IMR-90 (cell line): ENCODE measurements at places on chromosomes 7 and 10. TPM values are rescaled to one million over a fixed set of nuclear protein-coding genes. Genes with fewer than 3 reads are reported as not detected.

LEP gene
- not detected in 2 replicates for total RNA-seq

DNA sequence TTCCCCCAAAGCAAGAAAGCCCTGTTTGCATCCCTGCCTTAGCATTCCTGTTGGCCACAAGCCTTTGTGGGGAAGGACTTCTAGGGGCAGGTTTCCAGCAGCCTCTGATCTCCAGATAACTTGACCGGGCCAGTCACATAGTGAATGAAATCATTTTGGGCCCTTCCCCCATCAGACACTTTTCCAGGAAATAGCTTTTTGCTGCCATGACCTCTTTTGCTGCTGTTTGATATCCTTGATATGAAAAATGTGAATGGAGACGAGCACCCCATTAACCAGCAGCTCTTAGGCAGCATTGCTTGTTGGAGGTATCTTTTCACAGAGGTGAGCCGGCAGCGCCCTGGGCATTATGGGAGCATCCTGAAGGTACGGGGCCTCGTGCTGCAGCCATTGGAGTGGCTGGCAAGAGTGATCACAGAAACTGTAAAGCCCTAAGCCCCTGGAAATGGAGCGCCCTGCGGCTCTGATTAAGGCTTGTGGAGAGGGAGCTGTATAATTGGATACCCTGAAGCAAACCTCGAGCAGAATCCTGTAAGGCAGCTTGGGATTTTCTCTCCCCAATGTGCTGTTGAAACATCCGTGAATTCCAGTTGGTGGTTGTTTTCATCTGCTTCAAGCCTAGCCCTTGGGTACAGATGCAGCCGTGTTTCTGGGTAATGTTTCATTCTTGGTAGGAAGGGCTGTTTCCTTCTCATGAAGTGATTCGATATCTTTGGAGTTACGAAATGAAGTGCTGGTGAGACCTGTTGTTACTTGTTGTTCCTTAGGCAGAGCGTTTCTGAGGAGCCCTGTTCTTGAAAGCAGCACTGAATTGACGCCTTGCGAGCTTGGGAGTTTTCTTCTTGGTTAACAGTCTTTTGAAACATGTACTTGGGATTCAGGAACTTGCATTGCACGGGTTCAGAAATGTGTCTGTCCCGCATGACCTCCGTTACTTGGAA lies 179.0 kb downstream of the PTEN start:
- peak; percentile 78 for DNase-seq

GOLGA7B gene
- total RNA-seq = not detected in 2 replicates

LAMB1 gene
- 117 TPM in 2 replicates for total RNA-seq
